NCI-H1092 treated with DMSO at 0.1 percent for 48 hours (cell line): ENCODE measurements at places on chromosomes 5 and 9.

GRCh38 chr5:180281706-180282105 lies 10.2 kb downstream of the MAPK9 start:
- peak; percentile 20 for DNase-seq

DNA sequence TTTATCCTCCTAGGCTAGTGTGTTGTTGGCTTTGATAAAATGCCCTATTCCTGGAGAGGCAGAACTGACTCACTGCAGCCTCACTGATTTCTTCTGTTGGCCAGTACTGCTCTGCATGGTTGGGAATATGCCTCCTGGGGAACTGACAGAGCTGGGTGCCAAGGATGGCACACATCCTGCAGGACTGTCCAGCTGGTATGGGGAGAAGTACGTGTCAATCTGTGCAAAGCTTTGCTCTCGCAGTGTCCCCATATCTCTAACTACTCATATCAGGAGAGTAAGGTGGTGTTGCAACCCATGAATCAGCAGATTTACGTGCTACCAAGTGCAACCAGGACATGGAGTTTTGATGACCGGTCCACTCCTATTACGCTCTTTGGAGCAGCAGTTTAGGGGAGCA lies 74.7 kb downstream of the TEK start:
- DNase-seq: no peak

GRCh38 chr5:10085185-10085584 lies 164.5 kb downstream of the ATPSCKMT start:
- DNase-seq: no peak

DNA sequence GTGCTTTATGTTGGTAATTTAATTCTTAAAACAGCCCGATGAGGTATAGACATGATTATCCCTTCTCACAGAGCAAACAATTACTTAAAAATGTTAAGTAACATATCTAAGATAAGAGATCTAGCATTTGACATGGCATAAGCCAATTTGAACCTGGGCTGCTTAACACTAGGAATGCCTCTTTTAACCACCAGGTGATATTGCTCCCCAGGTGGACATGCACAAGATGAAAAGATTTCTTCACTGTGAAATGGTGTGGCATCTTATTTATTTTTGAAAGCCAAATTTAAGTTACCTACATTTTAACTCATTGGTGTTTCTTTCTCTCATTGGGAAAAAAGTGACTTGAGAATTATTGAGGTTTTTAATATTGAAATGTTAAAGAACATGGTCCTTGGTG lies 15.8 kb upstream of the LRRC70 start:
- DNase-seq: no peak

GRCh38 chr9:131577005-131578000 lies 32.0 kb downstream of the PRRT1B start:
- DNase-seq: no peak

GRCh38 chr5:147522435-147522834 lies 12.6 kb upstream of the DPYSL3 start:
- DNase-seq: no peak

GRCh38 chr9:89984214-89984613 lies 379.4 kb downstream of the GADD45G start:
- DNase-seq: no peak

DNA sequence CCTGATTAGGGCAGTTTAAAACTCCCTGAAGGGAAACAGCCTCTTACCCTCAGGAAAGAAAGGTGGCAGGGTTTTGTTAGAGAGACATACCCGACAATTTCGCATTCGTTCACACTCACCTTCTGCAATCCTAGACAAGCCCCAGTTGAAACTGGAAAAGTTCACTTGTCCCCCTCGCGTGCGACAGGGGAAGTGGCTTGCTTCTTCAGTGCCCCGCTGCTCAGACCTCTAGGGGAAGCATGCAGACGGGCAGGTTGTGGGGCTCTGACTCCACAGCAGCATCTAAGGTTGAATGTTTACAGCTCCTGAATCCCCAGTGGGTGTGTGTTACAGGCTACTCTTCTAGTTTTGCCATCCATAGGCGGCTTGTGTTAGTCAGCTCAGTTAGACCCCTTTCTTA lies 575.7 kb upstream of the ACO1 start:
- no peak for DNase-seq

DNA sequence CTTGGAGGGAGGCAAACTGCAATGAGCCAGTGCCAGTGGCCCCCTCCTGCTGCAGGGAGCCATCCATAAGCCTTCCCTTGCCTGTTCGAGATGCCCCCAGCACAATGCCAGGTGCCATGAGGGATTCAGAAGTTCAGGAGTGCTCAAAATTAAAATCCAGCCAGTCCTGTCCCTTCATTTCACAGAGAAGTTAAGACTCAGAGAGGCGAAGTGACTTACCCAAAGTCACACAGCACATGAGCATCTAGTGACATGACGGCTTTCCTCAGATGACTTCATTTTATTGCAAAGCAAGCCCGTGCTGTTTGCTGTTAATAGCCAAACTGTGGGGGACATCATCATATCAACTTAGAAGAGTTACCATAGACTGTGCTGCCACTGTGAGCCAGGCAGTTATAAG lies 69.3 kb upstream of the SAP30L start:
- no peak for DNase-seq

- no peak for DNase-seq
Observed at GRCh38 chr5:55850839-55851674, at the start of gene IL31RA. TSS of gene IL31RA (plus strand) at chr5:55851357. CDS start at chr5:55851571, 214 bp downstream.

DNA sequence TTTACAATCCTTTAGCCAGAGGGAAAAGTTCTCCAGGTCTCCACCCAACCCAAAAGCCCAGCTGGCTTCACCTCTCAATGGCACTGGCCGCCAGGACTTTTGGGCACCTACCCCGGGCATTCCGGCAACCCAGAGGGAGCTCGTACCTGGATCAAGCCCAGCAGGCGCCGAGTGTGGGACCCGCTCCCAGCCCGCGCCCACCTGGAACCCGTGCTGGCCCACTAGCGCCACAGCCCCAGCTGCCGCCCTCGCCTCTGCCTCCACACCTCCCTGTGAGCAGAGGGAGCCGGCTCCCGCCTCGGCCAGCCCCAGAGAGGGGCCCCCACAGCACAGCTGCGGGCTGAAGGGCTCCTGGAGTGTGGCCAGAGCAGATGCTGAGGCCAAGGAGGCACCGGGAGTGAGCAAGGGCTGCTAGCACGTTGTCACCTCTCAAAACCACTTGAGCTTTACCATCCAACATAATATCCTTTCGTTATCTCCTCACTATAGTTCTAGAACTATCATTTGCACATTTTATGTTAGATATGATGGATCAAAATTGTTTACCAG lies 69.7 kb downstream of the GCNT1 start:
- DNase-seq: peak; percentile 16

GRCh38 chr9:120490888-120491595 lies 88.9 kb downstream of the CDK5RAP2 start:
- no peak for DNase-seq

GRCh38 chr9:35338086-35338485 lies 151.8 kb upstream of the RUSC2 start:
- no peak for DNase-seq

GRCh38 chr5:168104350-168104749 lies 187.1 kb upstream of the WWC1 start:
- DNase-seq: no peak

- no peak for DNase-seq
Observed at GRCh38 chr9:95447660-95448420, 68.9 kb downstream of the PTCH1 start.

- DNase-seq: no peak
Observed at GRCh38 chr9:96522366-96522765, 72.4 kb downstream of the HABP4 start.

DNA sequence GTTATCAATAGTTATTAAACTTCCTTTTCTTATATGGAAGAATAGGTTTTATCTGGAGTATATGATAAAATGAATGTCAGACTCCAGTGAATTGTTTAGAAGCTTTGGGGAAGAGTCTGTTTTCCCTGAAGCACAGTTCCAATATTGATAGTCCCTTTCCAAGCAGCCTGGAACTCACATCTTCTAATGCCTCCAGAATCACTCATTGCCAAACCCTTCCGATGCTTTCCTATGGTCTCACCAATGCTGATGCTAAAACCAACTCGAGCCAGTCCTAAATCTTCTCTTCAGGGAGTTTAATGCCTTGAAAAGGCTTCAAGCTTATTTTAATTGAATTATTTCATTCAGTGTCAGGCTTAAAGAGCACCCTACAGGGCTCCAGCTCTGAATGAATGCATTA lies 121.2 kb downstream of the PTTG1 start:
- no peak for DNase-seq

DNA sequence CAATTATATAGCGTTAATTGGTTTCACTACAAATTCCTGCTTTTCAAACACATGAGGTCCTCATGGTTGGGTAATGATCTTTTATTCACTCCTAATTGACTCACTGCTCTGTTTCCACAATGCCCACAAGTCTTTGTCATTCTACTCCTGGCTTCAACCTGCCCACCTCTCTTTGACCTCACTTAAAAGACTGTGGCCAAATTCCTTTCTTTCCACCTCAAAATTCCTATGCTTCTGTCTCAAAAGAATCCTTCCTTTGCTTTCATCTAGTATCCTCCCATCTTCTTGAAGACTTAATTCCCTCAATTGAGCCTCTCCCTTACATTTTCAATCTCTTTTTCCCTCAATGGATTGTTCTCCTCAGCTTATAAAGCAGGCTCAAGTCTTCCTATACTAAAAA lies 4.9 kb downstream of the APBA1 start:
- no peak for DNase-seq

GRCh38 chr5:171579976-171580411 lies 160.5 kb downstream of the FGF18 start:
- no peak for DNase-seq

DNA sequence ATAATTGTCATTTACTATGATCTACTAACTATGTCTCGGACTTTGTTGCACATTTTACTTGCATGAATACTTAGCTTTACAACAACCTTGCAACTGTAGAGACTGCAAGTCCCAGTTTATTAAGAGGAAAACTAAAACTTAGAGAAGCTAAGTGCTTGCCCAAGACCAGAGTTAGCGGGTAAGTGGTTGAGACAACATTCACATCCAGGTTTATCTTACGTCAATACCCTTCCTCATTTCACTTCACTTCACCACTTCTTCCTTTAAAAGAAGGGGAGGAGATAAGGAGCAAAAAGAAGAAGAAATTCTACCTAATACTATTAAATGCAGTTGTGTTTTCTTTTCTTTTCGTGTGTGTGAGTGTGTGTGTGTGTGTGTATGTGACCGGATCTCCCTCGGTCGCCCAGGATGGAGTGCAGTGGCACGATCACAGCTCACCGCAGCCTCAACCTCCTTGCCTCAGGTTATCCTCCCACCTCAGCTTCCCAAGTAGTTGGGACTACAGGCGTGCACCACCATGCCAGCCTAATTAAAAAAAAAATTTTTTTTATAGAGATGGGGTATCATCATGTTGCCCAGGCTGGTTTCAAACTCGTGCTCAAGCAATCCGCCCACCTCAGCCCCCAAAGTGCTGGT lies 37.4 kb downstream of the MEGF9 start:
- DNase-seq: no peak

GRCh38 chr9:8085986-8086385 lies 286.4 kb upstream of the DMAC1 start:
- peak; percentile 94 for DNase-seq

GRCh38 chr9:89413963-89414638 lies 83.8 kb downstream of the SEMA4D start:
- DNase-seq: peak; percentile 28

- no peak for DNase-seq
Observed at GRCh38 chr5:173509060-173509459, 107.4 kb downstream of the BOD1 start.

- DNase-seq: peak; percentile 90
Observed at GRCh38 chr5:6188344-6188743, 190.0 kb downstream of the MED10 start.

- no peak for DNase-seq
Observed at GRCh38 chr9:1639166-1639565, 376.0 kb upstream of the SMARCA2 start.

GRCh38 chr9:121576281-121577075 lies 75.0 kb upstream of the DAB2IP start:
- peak; percentile 14 for DNase-seq

DNA sequence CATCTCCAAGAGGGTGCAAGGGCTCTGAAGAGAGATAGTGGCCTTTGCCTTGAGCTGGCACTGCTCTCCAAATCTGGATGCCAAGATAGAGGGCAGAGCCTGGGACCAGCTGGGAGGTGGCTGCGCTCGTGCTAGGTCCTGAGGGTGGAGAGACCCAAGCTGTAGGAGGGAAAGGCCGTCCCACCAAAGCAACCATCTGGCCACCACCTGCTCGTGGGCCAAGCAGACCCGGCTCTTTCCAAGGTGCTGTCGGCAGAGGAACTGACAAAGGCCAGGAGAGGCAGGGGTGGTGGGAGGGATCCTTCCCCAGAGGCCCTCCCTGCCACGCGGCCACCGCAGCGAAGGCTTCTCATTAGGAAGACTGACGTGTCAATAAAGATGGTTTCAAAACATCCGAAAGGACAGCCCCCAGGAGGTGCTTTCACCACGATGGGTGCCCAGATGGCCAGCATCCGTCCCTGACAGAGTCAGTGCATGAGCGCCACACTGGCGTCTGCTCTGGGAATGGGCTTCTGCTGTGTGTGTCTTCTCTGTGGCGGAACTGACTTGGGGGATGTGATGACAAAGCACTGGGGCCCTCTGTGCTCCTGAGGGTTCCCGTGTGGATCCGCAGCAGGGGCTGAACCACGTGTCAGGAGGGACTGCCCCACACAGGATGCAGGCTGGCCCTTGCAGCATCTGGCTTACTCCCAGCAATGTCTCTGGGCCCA lies 213.5 kb downstream of the FANCC start:
- no peak for DNase-seq

DNA sequence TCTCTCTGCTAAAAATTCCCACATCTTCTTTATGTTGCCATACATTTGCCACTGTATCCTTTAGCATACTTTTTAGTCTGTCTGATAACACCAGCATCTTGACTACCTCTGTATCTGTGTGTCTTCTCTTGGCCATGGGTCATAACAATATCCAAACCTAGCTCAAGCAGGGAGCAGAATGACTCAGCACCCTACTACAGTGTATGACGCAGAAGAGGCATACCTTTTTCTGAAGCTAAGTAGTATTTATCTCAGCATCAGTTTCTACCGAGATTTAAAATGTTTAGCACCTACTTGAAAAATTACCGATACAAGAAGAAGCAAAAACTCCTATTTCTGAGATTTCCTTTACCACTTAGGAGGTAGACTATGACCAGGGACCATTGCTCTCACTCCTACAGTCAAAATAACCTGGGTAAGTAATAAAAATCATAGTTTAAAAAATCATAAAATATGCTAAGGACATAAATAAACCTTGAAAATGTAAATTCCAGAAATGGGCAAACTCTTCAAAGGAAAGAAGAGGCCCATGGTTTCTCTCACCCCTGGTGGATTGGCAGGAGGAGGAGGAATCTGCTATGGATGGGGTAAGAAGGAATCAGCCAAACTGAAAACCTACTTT lies 286.5 kb downstream of the MAST4 start:
- no peak for DNase-seq

GRCh38 chr5:82158755-82159413 lies 119.3 kb downstream of the RPS23 start:
- DNase-seq: no peak

DNA sequence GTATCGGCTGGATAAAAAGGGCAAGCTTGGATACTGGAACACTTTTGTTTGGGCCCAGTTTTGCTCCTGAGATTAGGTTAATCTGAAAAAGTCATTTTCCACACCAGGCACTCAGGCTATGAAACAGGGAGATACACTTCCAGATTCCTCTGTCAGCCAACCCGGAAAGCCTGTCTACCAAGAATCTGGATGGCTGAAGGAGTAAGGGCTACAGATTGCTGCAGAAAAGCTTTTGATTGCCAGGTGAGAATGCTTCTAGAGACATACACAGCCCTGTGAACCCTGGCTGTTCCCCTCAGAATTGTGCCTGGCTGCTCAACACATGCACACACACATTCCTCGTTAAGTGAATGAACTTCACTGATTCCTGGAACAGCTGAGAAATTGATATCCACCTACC lies 114.4 kb downstream of the PSD2 start:
- no peak for DNase-seq

GRCh38 chr5:158770506-158770905 lies 329.2 kb downstream of the EBF1 start:
- no peak for DNase-seq
